WERI-Rb-1 (cell line): ENCODE measurements at places on chromosomes 3 and 15.

GRCh38 chr15:38304481-38304880 lies 51.8 kb downstream of the SPRED1 start:
- no peak for DNase-seq

DNA sequence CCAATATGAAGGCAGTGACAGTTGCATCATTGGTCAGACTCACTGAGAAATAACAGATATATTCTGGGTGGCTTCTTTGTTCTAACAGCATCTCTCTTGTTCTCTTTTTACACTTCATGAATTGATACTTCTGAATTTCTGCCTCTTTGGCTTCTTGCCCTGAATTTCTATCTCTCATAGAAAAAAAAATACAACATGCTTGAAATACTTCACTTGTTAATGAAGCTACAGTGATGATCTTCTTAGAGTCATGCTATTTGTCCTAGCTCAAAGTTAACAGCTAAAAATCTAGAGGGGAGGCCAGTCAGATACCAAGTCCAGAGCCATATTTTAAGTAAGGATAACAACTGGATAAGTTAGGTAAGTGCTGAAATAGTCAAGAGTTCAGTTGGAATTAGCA lies 597.2 kb upstream of the AGTR1 start:
- no peak for DNase-seq

DNA sequence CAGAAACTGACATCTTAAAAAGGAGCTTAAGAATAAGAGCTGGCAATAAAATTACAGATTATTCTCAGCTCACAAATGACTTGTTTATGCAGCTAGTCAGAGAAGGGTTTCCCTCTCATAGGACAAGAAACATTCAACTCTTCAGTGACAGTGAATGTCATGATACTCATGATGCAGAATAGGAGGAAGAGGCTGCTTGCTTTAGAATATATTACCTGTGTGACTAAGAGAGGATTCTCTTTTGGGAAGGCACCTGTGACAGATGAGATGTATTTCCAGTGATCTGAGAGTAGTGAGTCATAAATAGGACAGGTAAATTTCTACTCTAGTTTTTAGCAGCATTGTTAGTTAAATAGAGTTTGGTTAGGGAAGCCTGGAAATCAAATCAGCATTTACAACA lies 39.9 kb downstream of the RASA2 start:
- no peak for DNase-seq

DNA sequence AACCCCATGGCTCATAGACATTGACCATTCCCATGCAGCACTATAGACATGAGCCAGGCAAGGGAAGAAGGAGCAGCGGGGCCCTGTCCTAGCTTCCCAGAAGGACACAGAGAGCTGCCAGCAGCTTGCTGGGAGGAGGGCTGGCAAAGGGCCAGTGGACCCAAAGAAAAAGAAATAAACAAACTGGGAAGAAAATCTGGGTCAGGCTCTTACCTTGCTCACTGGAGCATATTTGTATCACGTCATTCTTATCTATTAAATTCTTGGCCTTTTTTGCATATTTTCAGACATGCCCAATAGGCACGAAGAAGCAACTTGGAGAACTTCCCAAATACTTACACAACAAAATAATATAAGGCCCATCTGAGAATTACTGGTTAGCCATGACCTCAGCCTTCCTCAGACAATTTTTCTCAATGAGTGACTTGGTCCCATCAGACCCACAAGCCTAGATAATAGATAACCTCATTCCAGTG lies 28.4 kb downstream of the RASGRP1 start:
- no peak for DNase-seq

- DNase-seq = no peak
Observed at GRCh38 chr3:53153980-53154379, 7.0 kb upstream of the PRKCD start.

DNA sequence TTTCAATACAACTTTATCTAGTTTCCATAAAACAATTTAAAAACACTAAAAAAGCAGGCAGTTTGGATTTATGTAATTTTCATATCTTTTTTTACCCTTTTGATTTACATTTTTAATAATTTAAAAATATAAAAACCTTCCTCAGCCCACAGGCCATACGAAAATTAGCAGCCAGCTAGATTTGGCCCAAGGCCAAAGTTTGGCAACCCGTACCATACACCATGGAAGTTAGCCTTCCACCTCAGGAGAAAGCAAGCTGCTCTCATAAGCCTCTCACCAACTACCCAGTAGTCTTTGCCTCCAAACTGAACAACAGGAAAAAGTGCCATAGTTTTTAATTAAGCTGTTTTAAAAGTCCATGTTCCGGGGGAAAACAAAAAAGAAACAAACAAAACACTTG lies 107.3 kb upstream of the TRIM42 start:
- no peak for DNase-seq

DNA sequence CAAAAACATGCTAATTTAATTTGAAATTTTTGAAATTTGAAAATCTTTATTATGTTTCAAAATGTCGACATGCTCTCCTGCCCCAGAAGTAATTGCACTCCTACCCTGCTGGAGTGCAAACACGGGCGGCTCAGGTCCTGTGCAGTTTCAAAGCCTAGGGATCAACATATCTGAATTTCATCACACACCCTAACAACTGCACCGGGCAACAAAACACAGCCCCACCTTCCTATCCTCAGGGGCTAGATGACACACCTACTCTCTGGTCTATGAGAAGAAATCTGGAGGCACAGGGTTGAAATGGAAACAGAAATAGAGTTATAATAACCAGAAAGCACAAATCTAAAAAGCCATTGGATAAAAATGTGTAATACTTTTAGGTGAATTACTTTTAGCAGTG lies 61.4 kb downstream of the BFSP2 start:
- no peak for DNase-seq

- DNase-seq = no peak
Observed at GRCh38 chr15:60480888-60481287, 1.9 kb upstream of the ICE2 start.

DNA sequence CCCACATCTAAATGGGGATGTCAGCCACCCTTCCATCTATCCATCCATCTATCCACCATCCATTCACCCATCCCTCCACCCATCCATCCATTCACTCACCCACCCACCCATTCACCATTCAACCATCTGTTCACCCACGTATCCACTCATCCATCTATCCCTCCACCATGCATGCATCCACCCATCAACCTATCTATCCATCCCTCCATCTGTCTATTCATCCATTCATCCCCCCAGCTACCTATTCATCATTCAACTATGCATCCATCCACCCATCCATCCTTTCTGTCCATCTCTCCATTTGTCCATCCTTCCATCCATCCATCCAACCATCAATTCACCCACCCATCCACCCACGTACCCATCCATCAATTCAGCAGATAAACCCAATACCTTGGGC lies 14.6 kb downstream of the ITIH3 start:
- DNase-seq = no peak

DNA sequence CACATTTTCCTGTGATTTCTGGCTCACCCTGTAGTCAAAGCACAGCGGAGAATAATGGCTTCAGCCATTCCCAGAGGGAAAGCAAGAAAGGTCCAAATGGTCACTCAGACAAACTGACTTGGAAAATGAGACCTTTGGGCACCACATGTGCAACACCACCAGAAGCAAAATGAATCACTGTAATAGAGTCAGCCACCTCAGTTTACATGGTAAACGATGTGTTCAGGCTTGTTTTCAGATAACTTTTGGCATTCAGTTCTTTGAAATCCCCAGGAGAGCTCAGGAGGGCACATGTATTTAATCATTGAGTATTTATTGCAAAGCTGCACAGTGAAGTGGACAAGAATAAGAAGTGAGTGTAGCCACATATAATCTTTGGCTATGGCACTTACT lies 38.4 kb upstream of the ALCAM start:
- DNase-seq = no peak

DNA sequence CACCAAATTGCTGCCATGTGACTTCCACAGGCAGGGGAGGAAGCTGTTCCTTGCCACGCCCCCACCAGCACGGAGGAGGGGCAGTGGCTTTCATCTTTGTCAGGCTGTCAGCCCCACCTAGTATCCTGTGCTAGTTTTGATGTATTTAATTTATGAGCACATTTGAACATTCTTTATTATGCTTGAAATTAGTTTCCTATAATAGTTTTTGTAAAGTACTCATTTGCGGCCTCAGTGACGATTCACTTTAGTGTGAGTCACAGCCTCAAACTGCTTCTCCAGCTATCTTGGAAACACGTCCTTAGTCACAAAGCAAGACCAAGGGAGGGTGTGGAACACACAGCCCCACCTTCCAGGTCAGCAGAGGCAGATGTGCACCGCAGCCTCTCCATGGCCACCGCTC lies 239.9 kb upstream of the ATP10A start:
- no peak for DNase-seq

GRCh38 chr3:87361956-87362355 lies 85.6 kb upstream of the POU1F1 start:
- DNase-seq = no peak

DNA sequence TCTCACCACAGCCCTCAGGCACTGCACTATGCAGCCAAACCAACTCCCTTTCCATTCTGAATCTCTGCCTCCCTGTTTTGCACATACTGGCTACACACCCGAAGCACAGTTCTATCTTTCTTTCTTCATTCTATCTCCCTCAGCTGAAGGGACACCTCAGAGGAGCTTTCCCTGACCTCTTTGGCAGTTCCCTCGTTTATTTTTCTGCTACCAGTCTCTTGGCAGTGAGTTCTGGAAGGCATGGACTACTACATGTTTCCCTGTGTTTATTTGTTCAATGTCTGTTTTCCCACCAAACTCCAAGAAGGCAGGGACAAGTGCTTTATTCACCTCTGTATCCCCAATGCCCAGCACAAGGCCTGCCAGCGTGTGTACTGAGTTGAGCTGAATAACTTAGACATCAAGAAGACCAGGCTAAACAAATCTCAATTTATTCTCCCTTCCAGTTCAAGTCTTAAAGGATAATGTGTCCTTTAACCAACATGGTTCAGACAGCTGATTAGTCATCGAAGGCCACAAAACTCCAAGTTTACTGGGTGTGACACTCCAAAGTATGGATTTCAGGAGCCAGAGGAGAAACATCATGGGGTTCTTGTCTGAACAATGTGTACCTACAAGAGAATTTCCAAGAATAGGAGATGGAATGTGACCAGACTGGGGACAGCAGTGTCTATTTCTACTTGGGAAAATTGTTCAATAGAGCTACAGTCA lies 260.1 kb upstream of the CTNNB1 start:
- no peak for DNase-seq

GRCh38 chr3:40546816-40547215 lies 22.1 kb downstream of the ZNF621 start:
- no peak for DNase-seq

- no peak for DNase-seq
Observed at GRCh38 chr3:29936054-29936453, 655.2 kb downstream of the RBMS3 start.

DNA sequence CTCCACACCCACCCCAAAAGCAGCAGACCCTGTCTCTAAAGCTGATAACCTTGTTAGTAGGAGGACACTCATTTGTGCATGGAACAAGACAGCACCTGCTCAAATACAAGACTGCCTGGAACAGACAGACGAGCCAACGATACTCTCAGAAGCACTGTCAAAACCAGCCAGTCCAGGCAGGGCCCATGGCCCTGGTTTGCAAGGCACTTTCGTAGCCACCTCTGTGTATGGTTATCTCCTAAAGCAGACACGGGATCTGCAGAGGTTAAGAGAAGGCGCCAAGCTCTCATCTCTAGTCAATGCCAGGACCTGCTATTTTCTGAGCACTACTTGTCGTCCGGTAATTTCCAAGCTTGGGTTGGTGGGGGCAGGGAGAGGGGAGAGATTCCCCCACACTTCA lies 10.5 kb downstream of the NTRK3 start:
- no peak for DNase-seq

DNA sequence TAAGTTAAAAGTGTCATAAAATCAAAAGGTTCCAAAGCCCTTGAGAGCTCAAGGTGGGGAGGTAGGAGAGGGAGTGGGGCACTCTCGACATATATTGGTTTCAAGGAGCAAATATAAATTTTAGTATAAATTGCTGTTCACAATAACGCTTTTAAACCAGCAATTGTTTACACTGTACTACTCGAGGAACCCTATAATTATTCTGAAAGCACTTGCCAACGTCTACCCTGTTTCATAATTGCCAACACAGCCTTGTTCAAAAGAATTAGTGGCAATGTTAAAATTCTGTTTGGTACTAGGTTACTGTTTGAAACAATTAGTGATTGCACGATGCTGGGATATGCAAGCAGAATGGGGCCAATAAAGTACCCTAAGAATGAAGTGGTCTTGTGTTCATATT lies 76.3 kb upstream of the ICE2 start:
- no peak for DNase-seq

GRCh38 chr15:72936237-72936636 lies 116.0 kb upstream of the NEO1 start:
- no peak for DNase-seq

GRCh38 chr3:32895701-32896100 lies 55.7 kb upstream of the CCR4 start:
- no peak for DNase-seq

GRCh38 chr3:159830523-159831154 lies 158.0 kb upstream of the IL12A start:
- no peak for DNase-seq

- DNase-seq = no peak
Observed at GRCh38 chr15:29936353-29937049, 114.2 kb upstream of the TJP1 start.

GRCh38 chr15:79970624-79971434 lies at the start of gene BCL2A1:
Gene BCL2A1, minus strand, starts transcription at chr15:79971196. Its CDS starts 77 bp downstream, at chr15:79971119.
- no peak for DNase-seq

DNA sequence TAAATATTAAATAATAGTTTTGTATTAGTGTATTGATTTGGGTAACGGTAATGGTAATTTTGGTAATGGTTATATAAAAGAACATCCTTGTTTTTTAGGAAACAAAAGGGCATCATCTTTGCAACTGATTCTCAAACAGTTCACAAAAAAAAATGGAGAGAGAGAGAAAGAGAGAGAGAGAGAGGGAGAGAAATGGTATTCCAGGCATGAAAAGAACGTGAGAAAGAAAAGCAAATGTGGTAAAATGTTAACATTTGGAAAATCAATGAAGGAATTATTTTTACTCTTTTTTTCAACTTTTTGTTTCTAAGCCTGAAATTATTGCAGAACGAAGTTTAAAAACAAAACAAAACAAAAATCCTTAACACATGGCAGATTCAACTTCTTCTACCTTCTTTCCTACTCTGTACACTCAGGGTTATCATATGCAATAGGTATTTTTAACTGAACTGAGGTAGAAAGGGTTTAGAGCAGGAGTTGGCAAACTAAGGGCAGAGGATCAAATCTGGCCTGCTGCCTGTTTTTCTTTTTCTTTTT lies 2.2 kb upstream of the GLB1 start:
- DNase-seq = no peak
